Central memory CD4-positive, alpha-beta T cell (primary cell): ENCODE measurements at places on chromosomes 1 and 21.

DNA sequence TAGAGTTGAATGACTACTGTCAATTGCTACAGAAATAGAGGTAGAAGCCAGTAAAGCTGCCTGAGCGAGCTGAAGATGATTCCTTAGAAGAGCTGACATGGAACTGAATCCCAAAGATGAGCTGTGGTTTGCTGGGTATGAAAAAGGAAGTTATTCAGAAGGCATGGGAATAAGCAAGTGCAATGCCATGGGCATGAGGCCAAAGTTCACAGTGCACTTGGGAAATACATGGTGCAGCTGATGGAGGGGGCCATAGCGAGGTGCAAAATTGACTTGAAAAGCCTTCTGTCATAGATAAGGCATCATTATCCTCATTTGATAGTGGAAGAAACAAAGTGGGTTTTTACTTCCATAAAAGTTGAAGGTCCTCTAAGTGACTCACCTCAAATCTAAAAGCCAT lies 88.6 kb downstream of the NEK7 start:
- no peak for DNase-seq

DNA sequence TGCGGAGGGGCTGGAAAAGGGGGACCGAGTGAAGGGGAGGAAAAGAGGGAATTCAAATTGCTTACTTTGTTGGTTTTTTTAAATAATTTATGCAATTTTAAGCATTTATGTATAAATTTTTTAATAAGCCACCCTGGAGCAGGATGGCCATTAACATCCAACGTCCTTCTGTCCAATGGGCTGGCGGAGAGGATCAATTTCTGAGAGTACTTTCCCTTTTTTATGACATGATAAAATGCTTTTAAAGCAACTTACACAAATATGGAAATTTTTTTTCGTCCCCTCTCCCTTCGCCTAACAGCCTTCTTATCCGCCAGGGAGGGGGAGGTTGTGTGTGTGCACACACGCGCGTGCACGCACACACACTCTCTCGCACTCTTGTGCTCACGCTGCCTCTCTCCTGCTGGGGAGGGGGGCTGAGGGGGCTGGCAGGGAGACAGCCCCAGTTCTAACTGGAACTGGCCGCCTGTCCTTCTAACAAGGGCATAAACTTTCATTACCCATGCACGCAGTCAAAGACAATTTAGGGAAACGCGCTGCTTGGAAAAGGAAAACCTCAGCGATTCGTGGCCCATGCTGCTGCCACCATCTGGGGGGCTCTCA lies 123.2 kb downstream of the CASZ1 start:
- DNase-seq: no peak

DNA sequence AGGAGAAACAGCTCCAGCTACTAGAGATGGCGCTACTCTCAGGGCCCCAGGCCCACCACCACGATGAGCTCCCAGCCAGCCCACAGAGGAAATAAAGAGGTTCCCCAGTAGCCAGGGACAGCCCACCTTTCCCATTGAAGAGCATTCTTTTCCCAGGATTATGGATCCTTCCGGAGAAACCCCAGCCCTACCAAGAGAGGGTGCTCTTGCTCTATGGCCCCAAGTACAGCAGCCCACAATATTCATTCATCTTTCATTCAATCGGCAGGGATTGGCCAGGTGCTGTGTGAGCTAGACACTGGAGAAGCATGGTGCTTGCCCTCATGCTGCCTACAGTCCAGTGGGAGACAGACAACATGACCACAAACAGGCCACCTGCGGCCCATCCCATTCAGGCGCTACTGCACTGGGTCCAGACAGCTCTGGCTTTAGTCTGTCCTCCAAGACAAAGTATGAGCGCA lies 29.9 kb downstream of the PMVK start:
- no peak for DNase-seq

DNA sequence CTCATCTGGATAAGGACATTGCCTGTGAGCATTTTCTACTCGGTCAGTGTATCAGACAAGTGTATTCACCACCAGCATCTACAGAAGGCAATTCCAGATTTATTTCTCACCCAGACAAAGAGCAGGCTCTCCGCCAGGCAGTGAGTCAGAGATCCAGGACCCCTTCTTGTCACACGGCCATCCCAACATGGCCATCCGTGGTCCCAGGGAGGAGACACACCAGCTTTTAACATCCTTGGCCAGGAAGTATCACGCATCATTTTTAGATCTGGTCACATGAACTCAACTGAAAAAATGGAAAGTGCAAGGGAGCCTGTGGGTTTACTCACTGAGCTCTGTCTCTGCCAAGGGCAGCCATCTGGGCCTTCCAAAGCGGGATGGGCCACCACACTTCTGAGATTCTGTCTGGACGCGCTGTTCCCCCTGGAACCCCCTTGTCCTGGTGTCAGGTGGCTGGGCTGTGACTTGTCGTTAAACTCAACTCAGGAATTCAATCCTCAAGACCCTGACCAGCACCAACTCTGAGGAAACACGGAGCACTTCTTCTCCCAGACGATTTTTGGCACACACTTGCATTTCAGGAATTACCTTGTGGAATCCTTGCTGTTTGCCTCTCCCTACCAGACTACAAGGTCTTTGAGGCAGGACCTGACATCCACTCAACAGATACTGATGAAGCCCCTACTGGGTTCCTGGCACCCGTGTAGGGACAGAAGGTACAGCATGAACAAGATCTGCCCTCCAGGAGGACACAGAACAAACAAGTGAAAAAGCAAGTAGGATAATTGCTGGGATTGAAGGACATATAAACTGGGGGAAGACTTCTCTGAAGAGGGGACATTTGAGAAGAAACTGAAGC lies 21.6 kb upstream of the CCSAP start:
- DNase-seq: no peak

- DNase-seq: no peak
These were observed 144.7 kb upstream of the JUN start for GRCh38 chr1:58928514-58928913.

GRCh38 chr21:39161064-39161463 lies 22.2 kb downstream of the PSMG1 start:
- no peak for DNase-seq

- DNase-seq: no peak
These were observed 545.2 kb upstream of the BRINP3 start for GRCh38 chr1:191022856-191023255.

DNA sequence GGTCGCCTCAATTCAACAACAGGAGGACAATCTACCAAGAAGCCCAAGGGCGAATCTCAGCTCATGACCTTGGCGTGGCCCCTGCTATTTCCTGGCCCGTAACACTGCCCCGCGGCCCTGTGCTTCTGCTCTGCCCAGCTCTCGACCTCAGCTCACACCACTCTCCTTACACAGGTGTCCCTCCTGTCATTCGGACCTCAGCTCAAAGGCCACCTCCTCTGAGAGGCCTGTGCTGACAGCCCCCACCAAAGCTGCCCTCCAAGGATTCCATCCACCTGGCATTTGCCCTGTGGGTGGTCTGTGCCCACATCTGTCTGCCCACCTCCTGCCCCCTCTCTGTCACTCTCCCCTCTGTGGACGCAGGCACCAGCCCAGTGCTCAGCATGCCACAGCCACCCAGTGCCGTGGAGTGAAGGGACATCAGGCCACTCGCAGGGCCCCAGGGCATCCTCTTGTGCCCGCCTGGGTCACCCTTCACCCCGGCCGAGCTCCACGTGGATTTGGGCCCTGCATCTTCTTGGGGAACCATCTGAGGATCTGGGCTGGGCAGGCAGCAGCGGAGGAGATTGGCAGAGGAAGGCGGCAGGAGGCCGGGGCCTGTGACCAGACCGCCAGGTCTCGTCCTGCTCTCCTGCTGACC lies 70.3 kb downstream of the DHRS3 start:
- no peak for DNase-seq

GRCh38 chr1:215744419-215744818 lies 177.3 kb downstream of the KCTD3 start:
- no peak for DNase-seq

DNA sequence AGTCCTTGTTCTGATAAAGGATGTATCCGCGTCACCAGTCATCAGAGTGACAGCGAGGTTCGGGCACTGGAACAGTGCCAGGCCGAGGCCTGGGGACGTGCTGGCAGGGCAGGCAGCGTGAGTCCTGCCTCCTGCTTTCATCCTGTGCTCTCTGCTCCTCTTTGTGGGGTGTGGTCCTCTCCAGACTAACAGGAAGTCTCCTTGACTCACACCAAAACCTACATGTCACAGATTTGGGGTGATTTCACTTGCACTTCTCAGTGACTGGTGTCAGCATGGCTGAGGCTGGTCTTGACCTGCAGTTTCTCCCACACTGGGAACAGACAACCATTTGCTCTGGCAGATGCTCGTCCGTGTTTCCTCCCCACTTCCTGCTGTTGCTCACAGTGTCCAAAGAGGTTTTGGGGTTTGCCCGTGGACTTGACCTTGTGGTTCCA lies 8.8 kb upstream of the NLRP3 start:
- peak; percentile 81 for DNase-seq

- no peak for DNase-seq
These were observed 91.2 kb upstream of the JUN start for GRCh38 chr1:58874757-58875755.

GRCh38 chr1:94840808-94841207 lies 20.7 kb downstream of the SLC44A3 start:
- DNase-seq: no peak

DNA sequence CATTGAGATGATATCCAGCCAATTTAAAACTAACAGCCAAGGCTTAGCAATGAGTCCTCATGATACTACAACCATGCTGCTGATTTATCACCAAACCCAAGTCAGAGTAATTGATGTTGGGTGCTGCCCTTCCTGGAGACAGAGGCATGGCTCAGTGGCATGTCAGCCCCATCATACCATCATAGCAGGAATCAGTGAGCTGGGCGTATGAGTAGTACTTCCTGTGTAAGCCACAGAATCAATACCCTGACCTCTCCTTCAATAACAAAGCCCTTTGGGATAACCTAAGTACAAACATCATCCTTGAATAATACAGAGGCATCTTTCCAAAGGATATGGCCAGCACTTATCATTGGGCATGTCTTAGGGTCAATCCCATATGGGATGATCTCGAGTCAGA lies 3.0 kb upstream of the LCE1E start:
- no peak for DNase-seq

DNA sequence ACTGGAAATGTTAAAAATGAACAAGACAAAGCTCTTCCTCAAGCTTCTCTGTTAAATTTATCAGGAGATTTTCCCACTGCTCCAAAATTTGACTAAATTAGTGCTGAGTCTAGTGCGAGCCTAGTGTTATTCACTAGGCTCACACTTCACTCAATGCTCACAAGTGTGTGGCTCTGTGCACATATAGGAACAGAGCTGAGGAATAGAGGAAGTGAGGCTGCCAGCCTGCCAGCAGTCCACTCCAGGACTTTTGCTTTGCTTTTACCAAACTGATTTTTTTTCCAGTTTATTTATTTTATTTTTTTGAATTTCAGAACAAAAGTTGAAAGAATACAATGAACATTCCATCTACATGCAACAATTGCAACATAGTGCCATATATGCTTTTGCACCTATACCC lies 87.2 kb downstream of the VAV3 start:
- DNase-seq: no peak

GRCh38 chr1:56553046-56553445 lies 26.3 kb downstream of the PLPP3 start:
- no peak for DNase-seq

- DNase-seq: no peak
These were observed 11.4 kb downstream of the SDE2 start for GRCh38 chr1:225987491-225988316.

DNA sequence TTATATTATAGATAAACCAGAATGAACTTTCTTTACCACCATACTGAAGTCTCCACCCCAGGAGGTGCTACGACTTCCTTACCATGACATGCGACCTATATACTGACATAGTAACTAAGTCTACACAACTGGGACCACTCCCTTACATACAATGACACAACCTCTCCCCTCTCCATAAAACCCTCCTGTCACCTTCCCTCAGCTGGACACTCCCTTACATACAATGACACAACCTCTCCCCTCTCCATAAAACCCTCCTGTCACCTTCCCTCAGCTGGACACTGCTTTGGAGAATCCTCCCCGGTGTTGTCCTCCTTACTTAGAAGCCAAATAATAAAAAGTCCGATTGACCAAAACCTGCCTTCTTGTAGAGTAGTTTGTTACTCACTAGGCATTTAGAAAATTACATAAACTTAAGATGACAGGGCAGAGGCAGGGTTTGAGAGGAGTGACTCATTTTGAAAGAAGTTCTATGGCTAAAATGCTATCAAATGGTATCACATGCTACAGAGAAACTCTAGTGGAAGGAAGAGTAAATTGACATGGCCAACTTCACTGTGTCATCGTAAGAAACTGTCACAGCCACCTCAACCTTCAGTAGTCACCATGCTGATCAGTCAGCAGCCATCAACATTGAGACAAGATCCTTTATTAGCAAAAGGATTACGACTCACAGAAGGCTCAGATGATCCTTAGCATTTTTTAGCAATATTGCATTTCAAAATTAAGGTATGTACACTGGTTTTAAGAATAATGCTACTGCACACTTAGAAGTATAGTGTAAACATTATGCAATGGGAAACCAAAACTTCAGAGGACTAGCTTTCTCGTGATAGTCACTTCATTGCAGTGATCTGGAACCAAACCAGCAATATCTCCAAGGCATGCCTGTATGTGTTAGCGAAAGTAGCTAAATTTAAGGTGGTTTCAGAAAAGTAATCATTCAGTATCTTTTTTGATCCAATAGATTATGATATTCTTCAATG lies 56.4 kb downstream of the AHCTF1 start:
- no peak for DNase-seq

GRCh38 chr1:151210830-151211229 lies 12.5 kb downstream of the PIP5K1A start:
- no peak for DNase-seq

- DNase-seq: no peak
These were observed 110.2 kb upstream of the IVNS1ABP start for GRCh38 chr1:185427264-185427663.

- DNase-seq: peak; percentile 2
These were observed 3.5 kb upstream of the KRTAP27-1 start for GRCh38 chr21:30340714-30341573.

DNA sequence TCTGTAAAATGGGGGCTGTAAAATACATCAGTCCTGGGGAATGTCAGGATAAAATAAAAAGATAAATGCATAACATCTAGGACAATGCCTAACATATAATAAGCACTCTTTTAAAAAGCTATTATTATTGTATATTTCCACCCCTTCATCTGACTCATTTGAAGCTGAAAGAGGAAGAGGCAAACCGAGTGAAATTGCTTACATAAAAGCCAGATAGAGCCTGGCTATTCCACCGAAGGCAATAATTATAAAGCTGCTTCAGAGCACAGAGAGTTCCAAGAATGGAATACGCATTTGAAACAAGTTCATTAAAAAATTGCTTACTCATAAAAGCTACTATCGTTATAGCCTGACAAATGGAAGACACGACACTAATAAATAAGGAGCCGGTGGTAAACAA lies 186.1 kb upstream of the CAMK1G start:
- DNase-seq: no peak

DNA sequence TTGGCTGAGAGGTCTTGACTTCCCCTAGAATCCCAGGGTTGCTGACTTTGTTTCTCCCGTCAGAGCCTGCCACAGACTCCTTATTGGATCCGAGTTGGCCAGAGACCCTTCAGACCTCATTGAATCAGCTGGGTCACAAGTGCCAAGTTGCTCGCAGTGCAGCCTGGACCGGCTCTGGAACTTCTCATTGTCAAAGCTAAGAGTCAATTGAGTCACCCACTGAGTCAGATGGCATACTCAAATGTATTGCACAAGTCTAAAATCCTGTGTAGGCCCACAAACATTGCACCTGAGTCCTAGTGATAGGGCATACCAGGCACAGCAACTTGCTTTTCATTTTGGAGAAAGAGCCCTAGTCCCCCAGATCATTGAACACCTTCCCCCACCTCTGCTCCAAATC lies 20.4 kb upstream of the SCAF4 start:
- DNase-seq: no peak

- DNase-seq: no peak
These were observed 7.6 kb downstream of the C1orf87 start for GRCh38 chr1:60066001-60066400.
